NCI-H146 (cell line): ENCODE measurements at places on chromosomes 11 and 22.

DNA sequence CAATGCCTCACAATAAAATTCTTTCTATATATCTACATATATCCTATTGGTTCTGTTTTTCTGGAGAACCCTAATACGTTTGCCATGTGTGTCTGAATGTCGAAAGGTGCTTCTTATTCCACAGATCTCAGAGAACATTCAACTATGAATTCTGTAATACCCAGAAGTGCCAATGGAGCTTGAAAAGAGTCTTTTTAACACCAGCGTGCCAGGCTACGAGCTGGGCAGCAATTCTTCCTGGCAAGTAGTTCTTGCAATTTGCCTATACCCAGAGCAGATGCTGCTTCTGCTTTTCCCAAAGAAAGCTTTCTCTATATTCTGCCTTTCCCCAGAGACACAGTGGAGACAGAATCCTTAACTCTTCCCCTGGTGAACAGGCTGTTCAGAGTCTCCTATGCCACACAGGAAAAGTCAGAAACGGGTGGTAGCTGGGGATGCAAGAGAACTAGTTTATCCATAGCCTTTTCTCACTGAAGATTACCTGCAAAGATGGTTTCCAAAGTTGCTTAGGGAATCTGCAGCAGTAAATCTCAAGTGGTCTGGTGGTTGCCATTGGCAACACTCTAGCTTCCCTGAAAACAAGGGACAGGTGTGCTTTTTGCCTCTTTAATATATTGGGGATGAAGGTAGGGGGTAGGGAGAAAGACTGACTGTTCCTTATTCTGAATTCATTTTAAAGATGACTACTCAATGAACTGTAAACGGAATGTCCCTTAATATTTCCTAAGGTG is 16.8 kb upstream of the PAFAH1B2 start:
- DNase-seq: peak; percentile 22

- no peak for DNase-seq
These were observed 25.8 kb downstream of the ACAT1 start for GRCh38 chr11:108147150-108147549.

DNA sequence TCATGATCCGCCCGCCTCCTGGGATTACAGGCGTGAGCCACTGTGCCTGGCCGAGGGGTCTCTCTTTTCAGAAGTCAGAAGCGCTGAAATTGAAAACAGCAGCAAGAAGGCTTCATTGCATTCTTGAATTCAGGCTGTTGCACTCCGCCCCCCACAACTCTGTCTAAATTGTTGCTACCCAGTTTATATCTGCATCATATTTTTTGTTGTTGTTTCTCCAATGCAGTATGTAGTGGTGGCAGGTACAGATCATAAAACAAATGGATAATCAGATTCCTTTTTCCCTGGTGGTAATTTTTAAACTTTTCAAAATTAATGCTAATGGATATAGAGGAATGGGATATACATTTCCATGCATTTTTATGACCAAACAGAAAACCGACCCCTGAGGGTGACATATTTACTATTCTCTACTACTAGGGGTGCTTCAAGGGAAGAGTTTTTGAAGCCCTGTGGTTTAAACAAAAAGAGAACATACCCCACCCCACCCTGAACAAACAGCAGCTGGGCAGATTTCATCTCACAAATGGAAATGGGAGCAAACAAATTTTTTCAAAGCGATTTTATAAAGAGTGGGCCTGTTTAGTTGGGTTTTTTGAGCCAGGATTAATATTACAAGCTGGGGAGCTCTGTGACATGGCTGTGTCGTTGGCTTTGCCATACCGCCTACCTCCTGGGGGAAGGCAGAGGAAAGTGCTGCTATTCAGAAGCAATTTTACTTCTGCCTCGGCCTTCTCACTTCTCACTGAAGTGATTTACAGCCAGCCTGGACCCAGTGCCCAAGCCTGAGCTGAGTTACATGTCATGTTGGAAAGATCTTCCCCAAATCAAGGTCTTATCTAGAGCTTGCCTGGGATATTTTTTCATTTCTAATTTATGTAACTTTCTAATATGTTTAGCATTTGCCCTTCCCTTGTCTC is 16.0 kb upstream of the TMA7B start:
- DNase-seq: peak; percentile 68

DNA sequence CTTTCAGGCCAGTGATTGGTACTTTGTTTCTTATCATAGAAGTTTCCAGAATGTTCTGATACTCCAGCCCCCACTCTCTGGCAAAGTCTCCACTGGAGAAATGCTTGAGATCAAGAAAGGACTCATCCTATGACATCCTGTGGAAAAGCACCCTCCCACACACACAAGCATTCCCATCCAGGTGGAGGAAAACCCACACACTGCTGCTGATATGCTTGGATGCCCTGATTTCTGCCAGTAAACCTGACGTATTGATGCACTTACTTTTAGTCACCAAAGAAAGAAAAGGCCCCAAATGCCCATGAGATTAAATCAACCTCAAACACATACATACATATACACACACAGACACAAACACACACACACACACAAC is 9.2 kb upstream of the SLC5A12 start:
- DNase-seq: no peak

GRCh38 chr22:16917144-16918003 is 90.6 kb downstream of the GAB4 start:
- DNase-seq: peak; percentile 58

DNA sequence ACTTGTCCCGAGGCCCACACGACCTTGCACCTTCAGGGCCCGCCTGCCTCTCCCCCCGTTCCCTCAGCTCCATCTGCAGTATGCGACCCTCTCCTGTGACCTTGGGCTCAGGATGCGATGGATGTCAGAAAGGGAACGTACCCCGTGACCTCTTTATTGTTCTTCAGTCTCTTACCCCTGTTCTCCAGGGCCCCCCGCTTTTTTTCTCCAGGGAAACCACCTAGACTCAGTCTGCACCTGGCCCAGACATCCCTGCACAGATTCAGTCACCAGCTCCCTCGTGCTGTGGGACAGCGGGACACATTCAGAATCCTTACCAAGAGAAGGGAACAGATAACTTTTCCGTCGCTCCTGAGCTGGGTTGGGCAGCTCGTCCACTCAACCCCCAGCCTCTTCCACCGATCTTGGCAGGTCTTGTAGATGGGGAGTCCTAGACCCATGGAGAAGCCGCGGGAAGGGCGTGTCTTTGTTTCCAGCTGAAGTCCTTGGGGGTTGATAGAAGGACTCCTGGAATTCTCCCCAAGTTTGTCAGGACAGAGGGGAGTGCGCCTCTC is 1.4 kb upstream of the PHOX2A start:
- no peak for DNase-seq

- DNase-seq: no peak
These were observed 187.6 kb downstream of the TENM4 start for GRCh38 chr11:79253280-79253679.
